ENCODE measurements at places on chromosomes 7 and 10.

- no peak for DNase-seq
- no peak overlapping the region for H3K4me3 ChIP-seq
- H3K27ac ChIP-seq: no peak overlapping the region
- H3K27me3 ChIP-seq: peaks cover 2% of the 10 kb centered on the region
- peaks cover 36% of the 10 kb centered on the region for H3K4me1 ChIP-seq
These were observed 89.8 kb downstream of the CREM start for GRCh38 chr10:35216303-35216905.

DNA sequence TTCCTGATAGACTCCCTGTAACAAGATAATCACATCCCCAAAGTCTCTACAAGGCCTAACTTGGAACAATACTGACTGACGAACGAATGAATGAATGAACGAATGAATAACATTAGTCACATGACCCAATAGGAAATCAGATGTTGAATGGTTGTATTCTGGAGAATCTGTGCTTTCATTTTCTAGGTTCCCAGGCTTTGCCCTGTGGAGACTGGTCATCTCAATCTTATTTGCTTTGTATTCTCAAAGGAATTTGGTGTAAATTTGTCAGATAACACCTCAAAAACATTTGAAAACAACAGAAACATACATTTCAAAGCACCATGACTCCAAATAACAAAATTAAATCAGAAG is 69.6 kb upstream of the COL1A2 start:
- H3K4me3 ChIP-seq: no peak overlapping the region
- H3K36me3 ChIP-seq: peaks cover 12% of the 10 kb centered on the region
- H3K4me1 ChIP-seq: peaks cover 1% of the 10 kb centered on the region
- DNase-seq: no peak
- no peaks in the 10 kb centered on the region for H3K27me3 ChIP-seq

GRCh38 chr7:25859412-25860274 is 292.4 kb upstream of the NFE2L3 start:
- no peak for DNase-seq
- peak overlapping the region; percentile 83 for H3K4me3 ChIP-seq
- H3K27ac ChIP-seq: no peak overlapping the region
- H3K36me3 ChIP-seq: no peaks in the 10 kb centered on the region
- peaks cover 47% of the 10 kb centered on the region for H3K4me1 ChIP-seq

DNA sequence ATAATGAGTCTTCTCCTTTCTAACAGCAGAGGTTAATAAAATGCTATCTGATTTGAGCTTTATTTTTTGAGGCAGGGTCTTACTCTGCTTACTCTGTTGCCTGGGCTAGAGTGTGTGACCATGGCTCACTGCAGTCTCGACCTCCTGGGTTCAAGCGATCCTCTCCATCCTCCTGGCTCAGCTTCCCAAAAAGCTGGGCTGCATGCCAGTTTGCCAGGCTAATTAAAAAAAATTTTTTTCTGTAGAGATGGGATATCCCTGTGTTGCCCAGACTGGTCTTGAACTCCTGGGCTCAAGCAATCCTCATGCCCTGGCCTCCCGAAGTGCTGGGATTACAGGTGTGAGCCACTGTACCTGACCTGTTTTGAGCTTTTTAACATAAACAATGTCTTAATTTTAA is 56.7 kb downstream of the SCD start:
- H3K27me3 ChIP-seq: no peaks in the 10 kb centered on the region
- H3K27ac ChIP-seq: no peak overlapping the region
- H3K4me1 ChIP-seq: no peaks in the 10 kb centered on the region
- DNase-seq: no peak
- H3K36me3 ChIP-seq: no peaks in the 10 kb centered on the region
- H3K4me3 ChIP-seq: no peak overlapping the region

- H3K4me3 ChIP-seq: no peak overlapping the region
- H3K36me3 ChIP-seq: peaks cover 6% of the 10 kb centered on the region
- peaks cover 46% of the 10 kb centered on the region for H3K4me1 ChIP-seq
- DNase-seq: no peak
- H3K27ac ChIP-seq: peak overlapping the region; percentile 72
These were observed 57.2 kb downstream of the FAM171A1 start for GRCh38 chr10:15313843-15314242.

GRCh38 chr7:154965014-154965413 is 37.9 kb downstream of the PAXIP1 start:
- peaks cover 14% of the 10 kb centered on the region for H3K4me1 ChIP-seq
- DNase-seq: no peak
- H3K27ac ChIP-seq: no peak overlapping the region

- peaks cover 7% of the 10 kb centered on the region for H3K27me3 ChIP-seq
- no peak overlapping the region for H3K4me3 ChIP-seq
- H3K27ac ChIP-seq: no peak overlapping the region
These were observed 108.7 kb upstream of the NPS start for GRCh38 chr10:127440371-127440770.

- no peak for DNase-seq
- no peaks in the 10 kb centered on the region for H3K36me3 ChIP-seq
- peaks cover 45% of the 10 kb centered on the region for H3K4me1 ChIP-seq
- H3K27ac ChIP-seq: no peak overlapping the region
These were observed 45.7 kb downstream of the CREB3L2 start for GRCh38 chr7:137956183-137956582.

GRCh38 chr7:130793855-130794618 is 60.0 kb upstream of the KLF14 start:
- no peaks in the 10 kb centered on the region for H3K36me3 ChIP-seq
- H3K27me3 ChIP-seq: no peaks in the 10 kb centered on the region
- H3K27ac ChIP-seq: no peak overlapping the region
- no peak overlapping the region for H3K4me3 ChIP-seq
- no peaks in the 10 kb centered on the region for H3K4me1 ChIP-seq

- peaks cover 2% of the 10 kb centered on the region for H3K4me1 ChIP-seq
- no peak overlapping the region for H3K4me3 ChIP-seq
These were observed 71.7 kb downstream of the COBL start for GRCh38 chr7:51244885-51245284.

GRCh38 chr7:76405738-76406137 is 3.8 kb downstream of the SSC4D start:
- peaks cover 4% of the 10 kb centered on the region for H3K27me3 ChIP-seq
- H3K4me3 ChIP-seq: no peak overlapping the region
- no peak for DNase-seq
- no peaks in the 10 kb centered on the region for H3K36me3 ChIP-seq

- peaks cover 8% of the 10 kb centered on the region for H3K27me3 ChIP-seq
- DNase-seq: no peak
- no peak overlapping the region for H3K27ac ChIP-seq
- H3K4me3 ChIP-seq: no peak overlapping the region
- H3K4me1 ChIP-seq: peaks cover 21% of the 10 kb centered on the region
These were observed 383.8 kb upstream of the ZMIZ1 start for GRCh38 chr10:78684947-78685346.

DNA sequence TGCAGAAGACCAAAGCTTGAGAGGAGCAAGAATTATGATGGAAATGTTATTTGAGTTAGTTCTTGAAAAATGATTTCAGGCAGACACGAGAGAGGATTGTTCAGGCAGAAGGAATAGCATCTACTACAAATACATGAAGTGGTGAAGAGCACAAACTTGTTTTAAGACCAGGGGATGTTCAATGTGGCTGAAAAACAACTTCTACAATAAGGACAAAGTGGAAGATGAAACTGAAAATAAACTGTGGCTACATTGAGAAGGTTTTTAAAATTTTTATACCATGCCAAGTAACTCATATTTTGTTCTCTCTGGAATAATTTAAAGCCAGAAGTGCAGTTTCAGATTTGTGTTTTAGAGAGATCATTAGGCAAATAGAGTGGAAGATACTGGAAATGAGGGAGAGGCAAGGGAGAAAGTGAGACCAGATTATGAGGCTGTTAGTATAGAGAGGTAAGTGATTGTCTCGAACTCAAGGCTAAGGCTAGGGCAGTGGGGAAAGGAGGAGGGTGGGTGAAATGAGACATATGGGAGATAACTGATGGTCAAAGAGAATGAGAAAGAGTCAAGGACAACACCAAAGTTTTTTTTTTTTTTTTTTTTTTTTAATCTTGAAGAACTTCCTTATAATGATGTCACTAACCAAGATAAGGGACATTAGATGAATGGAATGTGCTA is 115.4 kb downstream of the MDFIC start:
- no peaks in the 10 kb centered on the region for H3K36me3 ChIP-seq
- H3K4me3 ChIP-seq: no peak overlapping the region
- H3K27ac ChIP-seq: no peak overlapping the region
- DNase-seq: no peak

DNA sequence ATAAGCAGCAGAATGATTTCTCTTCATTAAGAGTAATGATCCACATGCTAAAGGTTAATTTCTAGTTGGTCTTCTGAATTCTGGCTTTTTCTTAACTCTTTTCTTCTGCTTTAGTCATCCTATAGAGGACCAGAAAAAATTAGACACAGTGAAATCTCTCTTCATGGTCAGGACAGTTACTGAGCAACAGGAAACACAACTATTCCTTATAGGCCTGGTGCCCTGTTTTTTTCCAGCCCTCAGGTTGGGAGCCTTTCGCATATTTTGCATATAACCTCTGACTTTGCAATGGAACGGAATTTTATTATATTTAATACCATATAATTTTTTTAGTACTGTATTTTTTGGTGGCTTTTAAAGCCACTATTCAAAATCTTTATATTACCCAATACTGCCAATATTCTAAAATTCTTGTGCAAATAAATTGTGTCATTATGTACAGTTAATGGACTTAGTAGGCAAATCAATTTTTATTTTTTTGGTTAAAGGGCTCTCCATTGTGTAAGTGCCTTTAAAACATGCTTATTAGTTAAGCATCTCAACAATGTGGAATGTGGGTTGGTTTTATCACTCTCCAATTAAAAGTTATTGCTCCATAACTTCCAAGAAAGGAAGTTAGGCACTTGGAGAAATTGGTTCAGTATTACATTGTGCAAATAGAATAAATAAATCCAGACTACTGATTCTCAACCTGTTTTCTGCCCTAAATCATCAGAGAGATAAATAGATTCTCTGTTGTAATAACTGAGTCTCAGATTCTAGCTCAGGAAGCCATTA is 22.5 kb downstream of the ARL4A start:
- H3K4me3 ChIP-seq: no peak overlapping the region

- H3K4me3 ChIP-seq: no peak overlapping the region
- no peak for DNase-seq
- H3K27me3 ChIP-seq: peaks cover 9% of the 10 kb centered on the region
- H3K36me3 ChIP-seq: no peaks in the 10 kb centered on the region
These were observed 19.5 kb downstream of the PRF1 start for GRCh38 chr10:70582793-70583668.

DNA sequence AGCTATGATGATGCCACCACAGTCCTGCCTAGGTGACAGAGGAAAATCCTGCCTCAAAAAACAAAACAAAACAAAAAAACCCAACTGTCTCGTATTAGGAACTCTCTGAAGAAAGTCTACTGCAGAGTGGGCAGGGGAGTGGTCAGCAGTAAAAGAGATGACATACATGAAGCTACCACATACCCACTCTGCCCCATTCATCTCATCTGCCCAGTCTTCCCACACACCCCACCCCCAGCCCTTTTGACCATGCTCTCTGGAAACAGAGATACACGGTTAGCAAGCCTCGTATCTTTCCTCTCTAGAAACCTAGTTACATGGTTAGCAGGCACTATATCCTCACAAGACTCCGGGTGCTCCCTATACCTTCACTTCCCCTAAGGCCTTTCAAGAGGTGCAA is 8.3 kb downstream of the SLC37A3 start:
- no peaks in the 10 kb centered on the region for H3K4me1 ChIP-seq
- DNase-seq: no peak
- peaks cover 2% of the 10 kb centered on the region for H3K27me3 ChIP-seq
- H3K36me3 ChIP-seq: no peaks in the 10 kb centered on the region
- no peak overlapping the region for H3K4me3 ChIP-seq

DNA sequence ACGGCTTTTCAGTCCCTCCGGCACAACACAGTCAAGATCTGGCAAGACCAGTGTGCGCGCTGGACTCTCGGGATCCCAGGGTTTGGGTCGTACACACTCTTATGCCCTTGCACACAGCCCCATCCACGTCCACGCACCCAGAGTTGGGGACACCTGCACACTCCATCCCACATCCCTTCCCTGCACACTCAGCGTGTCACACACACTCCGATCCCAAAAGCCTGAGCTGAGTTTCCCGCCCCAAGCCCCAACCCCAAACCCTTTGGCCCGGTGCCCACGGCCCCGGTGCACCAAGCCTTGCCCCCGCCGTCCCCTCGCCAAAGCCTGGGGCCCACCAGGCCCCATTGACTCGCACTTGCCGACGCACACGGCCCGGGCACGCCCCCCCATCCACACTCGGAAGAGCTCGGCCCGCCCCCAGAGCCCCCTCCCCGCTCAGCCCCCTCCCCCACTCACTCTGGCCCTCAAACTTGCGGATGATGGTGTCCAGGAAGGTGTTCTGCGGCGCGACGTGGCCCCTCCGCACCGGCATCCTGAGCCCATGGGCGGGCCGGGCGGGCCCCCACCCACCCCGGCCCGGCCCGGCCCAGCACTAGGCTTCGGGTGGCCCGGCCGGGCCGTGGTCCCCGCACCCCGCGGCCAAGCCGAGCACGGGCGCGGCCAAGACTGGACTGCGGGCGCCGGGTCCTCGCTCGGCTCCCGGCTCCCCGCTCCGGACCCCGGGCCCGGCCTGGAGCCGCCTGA is 567 bp downstream of the KCNH2 start:
- H3K36me3 ChIP-seq: no peaks in the 10 kb centered on the region
- peaks cover 23% of the 10 kb centered on the region for H3K27me3 ChIP-seq
- DNase-seq: no peak
- peak overlapping the region; percentile 94 for H3K4me3 ChIP-seq

DNA sequence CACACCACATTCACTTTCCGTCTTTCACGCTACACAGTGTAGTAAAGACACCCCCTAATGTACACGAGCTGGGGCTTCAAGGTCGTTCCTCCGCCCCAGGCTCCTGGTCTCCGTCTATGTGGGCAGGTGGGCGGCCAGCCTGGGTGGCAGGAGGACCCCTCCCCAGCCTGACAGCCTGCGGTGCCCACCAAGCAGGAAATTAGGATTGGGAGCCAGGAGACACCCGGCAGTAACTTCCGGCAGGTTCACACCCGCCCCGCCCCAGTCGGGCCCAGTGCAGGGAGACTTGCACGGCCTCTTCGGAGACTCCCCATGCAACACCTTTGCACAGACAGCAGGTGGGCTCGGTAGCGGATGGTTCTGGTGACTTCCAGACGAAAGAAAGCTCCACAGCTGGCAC is 27.7 kb upstream of the ADGRA1 start:
- no peak overlapping the region for H3K4me3 ChIP-seq
- no peak overlapping the region for H3K27ac ChIP-seq
- no peaks in the 10 kb centered on the region for H3K36me3 ChIP-seq
- peaks cover 9% of the 10 kb centered on the region for H3K27me3 ChIP-seq
- DNase-seq: no peak

DNA sequence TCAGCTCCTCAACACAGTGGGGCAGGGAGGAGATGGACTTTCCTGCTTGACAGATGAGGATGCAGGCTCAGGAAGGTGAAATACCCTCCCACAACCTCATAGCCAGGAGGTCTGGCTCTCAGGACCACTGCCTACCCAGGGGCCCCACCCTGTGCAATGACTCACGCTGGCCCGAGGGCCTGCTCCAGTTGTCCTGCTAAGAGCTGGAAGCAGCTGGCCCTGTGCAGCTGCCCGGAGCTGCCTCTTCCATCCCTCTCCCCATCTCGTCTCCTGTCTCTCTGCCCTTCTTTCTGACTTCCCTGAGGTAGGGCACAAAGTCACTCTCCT is 123.9 kb downstream of the ZMIZ1 start:
- peaks cover 13% of the 10 kb centered on the region for H3K27me3 ChIP-seq
- no peak for DNase-seq
- peaks cover 38% of the 10 kb centered on the region for H3K4me1 ChIP-seq
- peak overlapping the region; percentile 80 for H3K27ac ChIP-seq
- H3K4me3 ChIP-seq: no peak overlapping the region
- no peaks in the 10 kb centered on the region for H3K36me3 ChIP-seq

Measured in glutamatergic neuron (in vitro differentiated cells).